ENCODE measurements at places on chromosomes 1 and 21.

- DNase-seq = no peak
Observed at GRCh38 chr1:7032992-7033391, 247.7 kb downstream of the CAMTA1 start.

GRCh38 chr1:181060066-181060465, 26.3 kb downstream of the MR1 start:
- no peak for DNase-seq

DNA sequence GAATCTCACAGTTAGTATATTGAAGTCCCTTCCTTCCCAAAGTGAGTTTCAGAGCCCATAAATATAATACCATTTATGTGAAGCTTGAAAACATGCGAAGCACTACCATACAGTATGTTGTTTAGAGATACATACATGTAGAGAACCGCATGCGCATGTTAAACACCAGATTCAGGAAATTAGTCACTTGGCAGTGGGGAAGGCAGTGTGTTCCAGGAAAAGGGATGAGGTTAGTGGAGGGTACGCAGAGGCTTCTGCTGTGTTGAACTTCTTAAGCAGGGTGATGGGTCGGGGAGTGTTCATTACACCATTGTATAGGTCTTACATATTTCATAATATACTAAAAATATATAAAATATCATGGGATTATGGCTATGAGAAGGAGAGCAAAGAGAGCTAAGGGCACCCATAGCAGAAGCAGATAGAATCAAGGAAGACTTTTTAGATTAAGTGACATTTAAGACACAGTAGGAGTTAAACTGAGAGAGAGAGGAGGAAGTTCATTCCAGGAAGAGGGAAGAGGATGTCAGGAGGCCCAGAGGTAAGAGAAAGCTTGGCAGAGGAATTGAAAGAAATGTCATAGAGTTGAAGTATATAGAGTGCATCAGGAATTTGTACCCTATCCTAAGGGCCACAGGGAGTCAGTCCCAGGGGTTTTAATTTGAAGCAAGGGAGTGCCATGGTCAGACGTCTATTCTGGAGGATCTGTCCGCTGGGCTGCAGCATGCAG, 43.5 kb upstream of the SARS1 start:
- DNase-seq = no peak

GRCh38 chr1:162056043-162056442, 13.4 kb upstream of the NOS1AP start:
- DNase-seq = peak; percentile 65

DNA sequence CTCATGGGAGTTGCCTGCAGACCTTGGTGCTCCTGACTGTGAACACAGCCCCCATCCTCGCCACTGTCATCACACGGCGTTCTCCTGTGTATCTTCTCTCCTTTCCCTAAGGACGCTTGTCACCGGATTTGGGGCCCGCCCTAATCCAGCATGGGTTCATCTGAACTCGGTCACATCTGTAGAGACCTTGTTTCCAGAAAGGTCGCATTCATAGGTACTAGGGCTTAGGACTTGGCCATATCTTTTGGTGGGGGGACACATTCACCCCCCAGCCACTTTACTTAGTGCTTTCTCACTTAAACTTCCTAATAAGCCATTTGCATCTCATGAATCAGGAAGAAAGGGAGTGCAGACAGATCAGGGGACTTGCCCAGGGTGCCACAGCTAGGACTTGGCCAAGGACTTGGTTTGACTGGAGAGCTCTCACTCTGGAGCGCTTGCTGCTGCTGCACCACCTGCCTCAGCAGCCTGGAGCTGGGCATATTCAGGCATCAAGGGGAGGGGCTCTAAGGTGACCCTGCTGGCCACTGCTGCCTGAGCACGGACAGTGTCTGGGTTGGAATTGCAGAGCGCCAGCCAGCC, 9.7 kb downstream of the NPPA start:
- DNase-seq = no peak

All from NCI-H2107 (cell line).